DND-41 (cell line): ENCODE measurements at places on chromosomes 11 and 22.

DNA sequence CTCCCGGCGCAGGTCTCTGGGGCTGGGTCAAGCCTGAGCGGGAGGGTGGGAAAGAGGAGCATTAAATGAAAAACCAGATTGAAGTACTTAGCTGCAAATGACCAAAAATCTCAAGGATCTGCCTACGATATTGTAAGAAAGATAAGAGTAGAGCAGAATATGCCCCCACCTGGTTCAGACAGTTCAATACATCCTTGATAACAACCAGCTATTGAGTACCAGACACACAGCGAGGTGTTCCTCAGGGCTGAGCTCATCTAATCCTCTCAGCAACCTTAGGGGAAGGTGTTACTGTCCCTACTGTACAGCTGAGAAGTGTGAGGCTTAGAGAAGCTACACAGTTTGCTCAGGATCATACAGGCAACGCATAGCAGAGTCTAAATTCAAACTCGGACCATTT, 27.4 kb upstream of the HMGXB4 start:
- DNase-seq: no peak

DNA sequence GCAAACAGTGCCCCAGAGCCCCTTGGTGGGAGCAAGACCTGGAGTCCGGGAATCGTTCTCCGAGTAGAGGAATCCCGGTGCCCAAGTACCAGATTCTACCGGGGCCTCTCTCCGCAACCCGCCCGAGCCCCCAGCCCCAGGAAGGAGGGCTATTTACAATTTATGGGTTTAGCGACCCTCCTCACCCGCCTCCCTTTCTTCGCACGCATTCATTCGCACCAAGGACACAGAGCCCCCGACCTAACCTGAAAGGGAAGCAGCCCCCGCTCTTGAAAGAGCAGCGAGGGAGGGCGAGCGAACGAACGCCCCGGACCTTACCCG, 628 bp downstream of the LRP4 start:
- no peak for DNase-seq

DNA sequence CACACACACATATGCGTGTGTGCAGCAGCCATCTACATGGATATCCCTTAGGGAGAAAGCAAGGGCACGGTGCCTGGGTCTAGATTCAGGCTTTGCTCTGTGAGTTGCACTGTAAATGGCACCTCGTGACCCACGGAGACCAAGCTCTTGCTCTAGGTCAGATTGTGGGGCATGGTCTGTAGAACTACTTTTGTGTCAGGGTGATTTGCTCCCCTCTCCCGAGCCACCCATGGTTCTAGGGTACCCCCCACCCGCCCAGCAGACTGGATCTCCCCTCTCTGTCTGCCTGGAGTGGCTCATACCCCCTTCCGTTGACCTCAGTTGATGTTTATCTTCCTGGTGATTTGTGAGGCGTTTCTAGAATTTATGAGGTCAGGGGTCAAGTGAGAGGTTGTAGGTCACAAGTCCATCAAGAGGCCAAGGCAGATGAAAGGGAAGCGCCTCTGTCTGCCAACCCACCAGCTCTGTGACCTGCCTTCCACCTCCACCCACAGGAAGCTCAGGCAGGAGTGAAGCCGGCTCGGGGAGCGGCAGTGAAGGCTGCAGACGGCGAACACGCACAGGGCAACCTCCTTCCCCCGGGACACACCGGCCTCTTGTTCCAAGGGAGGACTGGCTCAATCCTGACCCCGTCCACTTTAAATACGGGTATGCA, 76.2 kb upstream of the TTLL12 start:
- peak; percentile 71 for DNase-seq

- DNase-seq: no peak
Measured at GRCh38 chr11:36394926-36395325, 98.8 kb downstream of the PRR5L start.

GRCh38 chr11:131658952-131659351, 288.5 kb downstream of the NTM start:
- peak; percentile 39 for DNase-seq

GRCh38 chr11:123526027-123526805, 96.1 kb downstream of the GRAMD1B start:
- DNase-seq: no peak

- DNase-seq: no peak
Measured at GRCh38 chr22:20965104-20965887, 1.8 kb upstream of the AIFM3 start.
